Stimulated activated CD4-positive, alpha-beta T cell treated with anti-CD3 and anti-CD28 coated beads, Interleukin-15, amount 100 ng/mL, for 1 hour (primary cell): ENCODE measurements at places on chromosomes 1 and 21.

GRCh38 chr1:16139473-16139962 lies 16.4 kb downstream of the EPHA2 start:
- no peak for DNase-seq

DNA sequence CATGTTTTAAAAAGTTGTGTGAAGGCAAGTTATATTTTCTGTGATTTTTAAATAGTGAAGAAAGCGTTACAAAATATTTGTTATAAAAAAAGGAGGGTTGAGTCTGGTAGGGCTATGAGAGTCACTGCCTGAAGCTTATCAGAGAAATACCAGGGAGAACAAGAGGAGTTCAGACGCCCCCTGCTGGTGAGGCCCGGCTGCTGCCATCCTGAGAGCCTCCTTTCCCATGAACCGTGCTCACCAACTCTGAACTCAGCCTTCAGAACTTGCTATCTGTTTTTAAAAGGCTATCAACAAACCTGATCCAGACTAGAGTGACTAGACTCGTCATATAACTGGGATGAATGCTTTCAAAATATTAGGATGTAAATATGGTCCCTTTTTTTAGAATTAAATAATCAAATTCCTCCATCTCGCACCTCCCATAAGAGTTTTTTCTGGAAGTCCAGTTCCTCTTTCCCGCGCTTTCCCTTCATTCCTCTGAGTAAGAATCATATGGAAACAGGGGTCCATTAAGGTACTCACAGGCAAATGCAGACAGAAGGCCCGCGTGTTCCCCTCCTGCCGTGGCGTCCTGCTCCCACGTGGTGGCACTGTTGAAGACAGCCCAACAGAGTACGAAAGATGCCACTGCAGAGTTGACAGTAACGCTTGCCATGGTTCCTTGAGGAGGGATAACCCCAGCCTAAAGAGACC lies 26.2 kb upstream of the SPATA6 start:
- DNase-seq, result peak; percentile 61

GRCh38 chr1:82015444-82015843 lies 214.7 kb downstream of the ADGRL2 start:
- no peak for DNase-seq

DNA sequence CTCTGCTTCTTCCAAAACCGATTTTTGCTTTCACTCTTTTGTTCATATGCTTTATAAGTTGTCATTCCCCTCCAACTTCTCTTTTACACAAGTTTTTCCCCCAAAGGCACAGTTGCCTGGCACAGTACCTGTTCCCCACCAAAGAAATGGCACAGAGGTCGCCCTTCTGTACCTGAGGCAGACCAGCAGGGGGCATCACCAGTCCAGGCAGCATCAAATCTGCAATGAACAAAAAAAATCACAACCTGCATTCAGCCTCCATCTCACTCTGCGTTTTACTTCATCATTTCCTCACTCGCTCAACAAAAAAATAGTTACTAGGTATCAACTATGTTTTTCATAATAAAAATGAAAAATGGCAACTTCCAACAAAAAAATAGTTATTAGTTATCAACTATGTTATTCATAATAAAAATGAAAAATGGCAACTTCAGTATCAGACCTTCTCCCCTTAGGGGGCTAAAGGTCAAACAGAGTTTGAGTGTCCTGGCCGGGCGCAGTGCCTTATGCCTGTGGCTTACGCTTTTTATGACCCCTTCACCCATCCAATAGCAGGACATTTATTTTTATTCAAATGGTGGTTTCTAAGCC lies 4.1 kb downstream of the EIF2D start:
- DNase-seq, result peak; percentile 31

GRCh38 chr1:239197871-239198270 lies 188.5 kb upstream of the CHRM3 start:
- no peak for DNase-seq

DNA sequence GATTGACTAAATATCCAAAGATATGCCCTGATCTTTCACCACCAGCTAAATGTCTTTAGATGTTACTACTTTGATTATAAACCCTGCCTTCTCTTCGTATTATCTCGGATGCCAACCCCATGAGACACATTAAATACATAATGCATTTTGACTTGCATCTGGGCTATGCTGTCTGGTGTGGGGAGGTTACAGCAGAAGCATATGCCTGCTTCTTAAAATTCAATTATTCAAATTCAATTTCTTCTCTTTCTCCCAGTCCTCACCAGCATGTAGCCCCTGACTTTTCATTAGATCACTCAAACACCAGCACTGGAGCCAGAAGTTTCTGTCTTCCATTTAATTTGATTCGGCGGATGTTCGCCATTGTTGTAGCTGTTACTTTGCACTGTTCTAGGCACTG lies 360.7 kb upstream of the CAMK1G start:
- no peak for DNase-seq

- DNase-seq, result no peak
These were observed at the start of gene TP73 for GRCh38 chr1:3651930-3652547. TSS of gene TP73 (plus strand) at chr1:3652516. CDS start at chr1:3682366, 29,850 bp downstream.

GRCh38 chr1:2800664-2801045 lies 838 bp downstream of the TTC34 start:
- DNase-seq, result no peak

DNA sequence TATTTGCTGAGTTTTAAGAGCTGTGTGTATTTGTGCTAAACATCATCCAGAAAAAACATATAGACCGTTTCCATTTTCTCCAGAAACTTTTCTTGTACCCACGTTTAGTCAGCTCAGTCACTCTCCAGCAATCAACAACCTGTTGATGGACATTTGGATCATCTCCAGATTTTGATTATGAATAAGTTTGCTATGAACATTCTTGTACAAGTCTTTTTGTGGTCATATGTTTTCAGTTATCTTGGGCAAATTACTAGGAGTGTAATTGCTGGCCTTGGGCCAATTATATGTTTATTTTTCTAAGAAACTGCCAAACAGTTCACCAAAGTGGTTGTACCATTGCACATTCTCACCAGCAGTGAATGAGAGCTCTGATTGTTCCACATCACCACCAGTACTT lies 221.8 kb downstream of the CENPF start:
- DNase-seq, result no peak

DNA sequence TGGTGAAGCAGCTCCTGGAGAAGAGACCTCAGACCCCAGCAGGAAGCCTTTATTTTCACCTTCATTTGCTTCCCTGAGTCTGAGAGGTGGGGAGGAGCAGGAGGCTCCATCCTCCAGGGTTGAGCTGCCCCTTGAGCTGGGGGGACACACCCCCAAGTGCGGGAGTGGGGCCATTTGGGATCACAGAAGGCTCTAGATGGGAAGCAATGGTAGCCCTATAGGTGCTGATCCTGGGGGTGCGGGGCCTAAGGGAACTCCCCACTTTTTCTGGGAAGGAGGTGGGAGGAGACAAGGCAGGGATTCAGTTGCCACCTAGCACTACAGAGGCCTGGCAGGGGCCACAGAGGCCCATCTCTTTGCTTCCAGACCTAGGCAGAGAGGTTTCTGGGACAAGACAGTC lies 247.9 kb upstream of the CSF3R start:
- no peak for DNase-seq

DNA sequence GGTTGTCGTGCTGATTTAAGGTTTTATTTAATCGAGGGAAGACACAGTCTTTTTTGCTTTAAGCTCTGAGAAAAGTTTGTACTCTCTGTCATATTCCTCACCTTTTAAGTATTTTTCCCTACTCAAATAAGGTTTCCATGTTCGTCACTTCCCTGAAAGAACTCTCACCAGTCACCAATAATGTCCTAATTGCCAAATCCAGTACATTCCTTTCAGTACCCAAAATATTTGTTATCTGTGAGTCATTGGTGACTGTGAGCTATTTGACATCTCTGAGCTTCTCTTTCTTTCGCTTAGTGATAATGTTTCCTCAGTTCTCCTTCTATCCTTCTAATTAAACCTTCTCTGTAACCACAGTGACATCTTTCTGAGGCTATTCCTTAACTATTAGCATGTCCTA lies 874.2 kb upstream of the ADGRL2 start:
- DNase-seq, result no peak

GRCh38 chr1:46605232-46605631 lies 1.2 kb upstream of the MKNK1 start:
- DNase-seq, result no peak

- no peak for DNase-seq
These were observed 8.4 kb upstream of the NPHP4 start for GRCh38 chr1:6000444-6001288.

DNA sequence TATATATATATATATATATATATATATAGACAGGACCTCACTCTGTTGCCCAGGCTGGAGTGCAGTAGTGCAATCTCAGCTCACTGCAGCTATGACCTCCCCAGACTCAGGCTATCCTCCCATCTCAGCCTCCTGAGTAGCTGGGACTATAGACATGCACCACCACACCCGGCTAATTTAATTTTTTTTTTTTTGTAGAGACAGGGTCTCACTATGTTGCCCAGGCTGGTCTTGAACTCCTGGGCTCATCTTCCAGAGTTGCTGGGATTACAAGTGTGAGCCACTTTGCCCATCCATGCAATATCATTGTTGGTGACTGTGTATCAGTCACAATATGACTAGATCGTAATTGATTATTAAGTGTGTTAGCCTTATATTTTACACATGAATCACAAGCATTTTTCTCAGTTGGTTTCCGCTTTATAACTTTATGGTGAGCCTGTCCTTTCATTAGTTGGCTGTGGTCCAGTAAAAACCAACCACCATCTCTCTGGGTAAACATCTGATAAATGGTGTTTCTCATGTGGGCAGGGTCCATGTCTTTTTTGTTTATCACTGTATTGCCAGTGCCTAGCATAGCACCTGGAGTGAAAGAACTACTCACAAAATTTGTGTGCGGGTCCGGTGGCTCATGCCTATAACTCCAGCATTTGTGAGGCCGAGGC lies 63.6 kb downstream of the MYOM3 start:
- no peak for DNase-seq

DNA sequence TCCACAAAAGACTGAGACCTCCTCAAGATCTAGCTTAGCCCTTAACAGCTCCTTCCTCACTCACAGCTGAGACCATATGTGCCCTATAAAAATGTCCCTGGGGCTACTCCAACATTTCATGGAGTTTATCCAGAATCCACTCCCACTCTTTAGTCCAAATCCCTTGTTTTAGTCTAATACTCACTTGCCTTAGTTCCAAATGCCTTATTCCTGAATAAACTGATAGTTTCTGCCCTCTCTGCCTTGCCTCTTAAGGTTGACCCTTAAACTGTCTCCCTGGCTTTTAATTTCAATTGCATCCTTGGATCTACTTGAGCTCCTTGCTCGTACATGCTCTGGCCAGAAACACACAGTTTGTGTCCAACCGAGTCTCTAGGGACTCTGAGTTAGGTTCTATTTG lies 47.3 kb upstream of the LYPLAL1 start:
- no peak for DNase-seq

DNA sequence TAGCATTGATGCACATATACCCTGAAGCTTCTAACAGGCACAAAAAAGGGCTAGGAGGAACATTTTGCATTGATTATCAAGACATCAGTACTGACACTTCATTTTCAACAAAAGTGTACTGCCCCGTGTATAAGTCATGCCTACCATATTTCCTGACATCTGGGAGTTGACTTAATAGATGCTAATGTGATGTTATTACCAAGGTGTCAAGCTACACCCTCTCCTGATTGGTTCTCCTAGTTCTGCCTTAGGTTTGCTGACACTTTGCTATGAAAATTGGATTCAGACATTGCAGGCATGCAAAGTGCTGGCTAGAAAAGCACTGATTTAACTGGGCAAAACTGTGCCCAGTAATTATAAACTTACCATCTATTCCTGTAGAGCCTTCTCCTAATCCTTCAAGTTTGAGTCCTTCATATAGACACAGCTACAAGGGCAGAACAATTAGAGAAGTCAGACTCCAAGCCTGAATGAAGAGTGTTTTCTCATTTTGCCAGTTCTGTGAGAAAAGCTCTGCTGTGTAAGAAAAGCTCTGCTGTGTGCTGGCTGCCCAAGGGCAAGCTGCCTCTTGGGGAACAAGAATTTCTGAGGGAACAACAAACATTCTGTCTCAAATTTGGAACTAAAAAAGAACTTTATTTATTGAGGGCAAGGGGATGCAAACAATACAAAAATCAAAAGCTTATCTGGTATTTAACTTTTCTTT lies 11.2 kb downstream of the S100A10 start:
- no peak for DNase-seq

DNA sequence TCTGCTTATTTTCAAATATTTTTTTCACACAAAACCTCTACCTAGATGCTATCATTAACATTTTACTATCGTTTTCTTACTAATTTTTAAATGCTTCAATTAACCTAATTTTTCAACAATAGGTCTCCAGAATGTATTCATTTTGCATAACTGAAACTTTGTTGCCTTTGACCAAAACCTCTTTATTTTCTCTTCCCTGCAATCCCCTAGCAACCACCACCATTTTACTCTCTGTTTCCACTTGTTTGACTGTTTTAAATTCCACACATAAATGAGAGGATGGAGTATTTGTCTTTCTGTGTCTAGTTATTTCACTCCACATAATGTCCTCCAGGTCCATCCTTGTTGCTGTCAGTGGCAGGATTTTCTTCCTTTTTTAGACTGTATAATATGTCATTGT lies 9.5 kb upstream of the F13B start:
- no peak for DNase-seq

DNA sequence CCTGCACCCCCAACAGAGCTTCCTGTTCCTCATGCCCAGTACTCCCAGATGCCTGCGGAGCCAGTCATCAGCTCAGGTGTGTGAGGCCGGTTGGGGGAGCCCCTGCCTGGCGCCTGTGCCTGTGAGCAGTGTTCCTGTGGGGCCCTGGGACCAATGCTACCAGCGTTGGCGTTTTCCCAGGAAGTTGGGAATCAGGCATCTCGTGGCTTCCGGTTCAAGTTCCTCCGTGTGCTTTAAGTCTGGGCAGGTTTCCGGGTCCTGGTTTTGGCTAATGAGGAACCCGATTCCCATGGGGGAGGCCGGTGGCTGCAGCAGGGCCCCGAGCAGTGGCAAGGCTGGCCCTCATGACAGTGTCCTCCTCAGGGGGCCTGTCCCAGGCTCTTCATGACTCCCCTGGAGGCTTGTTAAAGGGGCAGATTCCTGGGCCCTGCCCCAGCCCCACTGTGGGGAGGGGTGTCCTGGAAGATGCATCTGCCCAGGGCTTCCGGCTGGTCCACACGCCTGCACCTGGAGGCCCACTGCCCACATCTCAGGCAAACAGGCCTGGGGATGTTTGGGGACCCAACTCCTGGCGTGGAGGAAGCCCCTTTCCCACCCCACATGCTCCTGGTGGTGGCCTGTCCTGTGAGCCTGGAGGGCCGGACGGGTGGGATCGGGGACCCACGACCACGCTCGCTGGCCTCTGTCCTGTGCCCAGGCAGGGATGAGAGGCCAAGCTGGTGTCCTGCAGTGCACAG lies 26.2 kb downstream of the TP73 start:
- DNase-seq, result no peak

- no peak for DNase-seq
These were observed 253.2 kb downstream of the GRIK3 start for GRCh38 chr1:36781098-36781497.

DNA sequence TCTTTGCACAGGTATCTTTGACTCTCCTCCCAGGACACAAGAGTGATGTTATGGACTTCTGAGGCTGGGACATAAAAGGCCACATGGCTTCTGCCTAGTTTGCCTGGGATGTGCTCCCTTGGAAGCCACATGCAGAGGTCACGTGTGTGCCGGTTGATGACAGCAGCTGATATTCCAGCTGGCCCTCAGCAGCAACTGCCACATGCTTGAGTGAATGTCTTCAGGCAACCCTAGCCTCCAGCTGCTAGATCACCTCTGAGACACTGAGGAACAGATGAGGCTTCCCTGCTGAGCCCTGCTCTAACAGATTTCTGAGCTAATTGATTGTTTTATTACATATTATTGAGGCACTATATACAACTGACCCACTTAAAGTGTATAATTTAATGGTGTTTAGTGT lies 11.6 kb upstream of the AKR7A3 start:
- no peak for DNase-seq

GRCh38 chr1:247849616-247850015 lies 7.4 kb upstream of the TRIM58 start:
- DNase-seq, result no peak

- DNase-seq, result no peak
These were observed 562.6 kb downstream of the PTPRU start for GRCh38 chr1:29798699-29799566.
